ENCODE measurements at places on chromosomes 1 and 21. TPM values are rescaled to one million over a fixed set of nuclear protein-coding genes. Genes with fewer than 3 reads are reported as not detected.

DNA sequence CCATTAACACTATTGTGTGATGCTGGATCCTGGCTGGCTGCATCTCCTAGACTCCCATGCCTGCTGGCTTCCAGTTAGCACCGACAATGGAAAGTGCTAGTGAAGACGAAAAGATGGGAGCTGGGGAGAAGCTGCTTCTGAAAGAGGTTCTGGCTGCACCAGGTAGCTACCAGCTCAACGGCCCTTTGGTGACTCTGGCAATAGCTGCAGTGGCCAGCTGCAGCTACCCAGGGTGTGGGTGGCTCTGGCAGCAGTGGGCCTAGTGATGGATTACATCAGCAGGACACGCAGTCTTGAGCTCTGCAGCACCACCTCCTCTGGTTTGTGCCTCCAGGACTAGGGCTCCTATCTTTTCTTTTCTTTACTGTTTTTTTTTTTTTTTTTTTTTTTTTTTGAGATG, 662.6 kb downstream of the MATN1 start:
- no peak for DNase-seq

Gene RIPPLY3
- total RNA-seq: not detected

GRCh38 chr1:178052650-178053461, 41.0 kb upstream of the RASAL2 start:
- no peak for DNase-seq

Gene L1TD1
- total RNA-seq: 0.41 TPM

- no peak for DNase-seq
Measured at GRCh38 chr1:110341146-110341871, 2.1 kb downstream of the RBM15 start.

Gene PTCH2
- 0.82 TPM for total RNA-seq

GRCh38 chr1:174999936-175000696, at the start of gene CACYBP:
CACYBP (plus strand) TSS chr1:174999947; CDS start chr1:175000181, 234 bp downstream.
- peak; percentile 94 for DNase-seq

- peak; percentile 29 for DNase-seq
Measured at GRCh38 chr1:14826172-14826636, 227.7 kb downstream of the KAZN start.

Gene PPP2R5A
- 22.8 TPM for total RNA-seq

Gene TNFSF4
- total RNA-seq: 0.41 TPM

- DNase-seq: peak; percentile 83
Measured at GRCh38 chr1:11654137-11654938, at the start of the genes FBXO2 and FBXO44. FBXO2 (minus strand) TSS chr1:11654429; CDS start chr1:11654340, 89 bp downstream. FBXO44 (plus strand) TSS chr1:11654877; CDS start chr1:11655836, 959 bp downstream.

Gene TLR5
- total RNA-seq: 1.2 TPM

Gene ATF3
- total RNA-seq: 1.6 TPM

DNA sequence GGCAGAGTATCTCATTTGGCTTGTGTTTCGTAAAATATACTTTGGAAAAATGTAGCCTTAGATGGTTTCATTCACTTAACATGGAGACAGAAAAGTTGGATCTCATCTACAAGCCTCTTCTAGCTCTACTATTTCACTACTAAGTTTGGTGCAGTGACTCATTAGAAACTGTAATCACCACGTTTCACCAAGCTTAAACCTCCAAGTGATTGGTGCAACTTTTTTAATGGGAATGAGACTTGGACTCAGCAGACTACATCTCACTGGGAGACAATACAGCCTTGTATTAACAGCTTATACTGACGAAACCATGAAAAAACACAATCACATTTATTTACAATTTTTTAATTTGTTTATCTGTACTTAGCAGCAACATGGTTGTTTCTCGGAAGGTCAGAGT, 29.9 kb upstream of the NRIP1 start:
- no peak for DNase-seq

Gene SELL
- total RNA-seq: 0.82 TPM

Gene ELAPOR1
- 15.9 TPM for total RNA-seq

DNA sequence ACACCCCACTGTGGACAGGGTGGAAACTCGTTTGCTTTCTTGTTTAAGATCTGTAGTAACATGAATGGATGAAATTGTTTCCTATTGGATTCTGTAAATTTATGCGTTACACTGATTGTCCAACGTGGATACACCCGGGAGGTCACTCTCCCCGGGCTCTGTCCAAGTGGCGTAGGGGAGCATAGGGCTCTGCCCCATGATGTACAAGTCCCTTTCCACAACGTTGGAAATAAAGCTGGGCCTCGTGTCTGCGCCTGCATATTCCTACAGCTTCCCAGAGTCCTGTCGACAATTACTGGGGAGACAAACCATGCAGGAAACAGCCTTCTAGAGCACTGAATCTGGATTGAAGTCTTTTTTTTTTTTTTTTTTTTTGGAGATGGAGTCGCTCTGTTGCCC, 1.4 kb downstream of the RCC1 start:
- DNase-seq: no peak

Gene MAP10
- 9.8 TPM for total RNA-seq

GRCh38 chr21:45983981-45984551, 2.5 kb downstream of the COL6A1 start:
- no peak for DNase-seq

GRCh38 chr1:100736746-100737145, 17.2 kb downstream of the VCAM1 start:
- DNase-seq: no peak

DNA sequence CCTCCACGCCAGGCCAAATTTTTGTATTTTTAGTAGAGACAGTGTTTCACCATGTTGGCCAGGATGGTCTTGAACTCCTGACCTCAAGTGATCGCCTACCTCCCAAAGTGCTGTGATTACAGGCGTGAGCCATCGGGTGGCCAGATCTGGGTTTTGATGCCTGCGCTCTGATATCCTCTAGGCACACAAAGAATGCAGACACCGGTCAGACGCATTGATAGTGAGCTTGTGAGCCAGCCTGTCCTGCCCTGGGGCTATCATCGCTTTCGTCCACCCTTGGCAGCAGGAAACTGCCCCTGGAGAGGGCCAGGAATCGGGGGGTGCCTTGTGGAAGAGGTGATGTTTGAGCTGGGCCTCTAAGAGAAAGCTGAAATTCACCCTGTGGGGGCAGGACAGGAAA, 4.0 kb downstream of the FBLIM1 start:
- no peak for DNase-seq

Gene TAS1R3
- total RNA-seq: 0.41 TPM

DNA sequence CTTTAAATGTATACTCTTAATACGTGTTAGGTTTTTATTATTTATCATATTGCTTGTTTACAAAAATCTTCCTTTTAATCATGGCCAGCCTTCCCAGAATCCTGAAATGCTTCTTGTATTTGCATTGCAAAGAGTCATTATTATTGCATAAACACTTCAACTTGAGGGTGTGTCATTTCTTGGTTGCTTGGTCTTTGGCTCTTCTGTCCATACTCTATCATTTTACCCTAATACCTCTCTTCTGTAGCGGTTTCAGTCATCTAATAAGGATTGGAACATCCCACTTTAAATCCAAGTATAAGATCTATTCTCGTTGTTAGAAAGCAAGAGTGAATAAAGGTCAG, 200.6 kb upstream of the CACYBP start:
- no peak for DNase-seq

GRCh38 chr1:202807926-202808757, at the start of gene KDM5B:
KDM5B (minus strand) TSS chr1:202808421; CDS start chr1:202808305, 116 bp downstream.
- peak; percentile 80 for DNase-seq

- no peak for DNase-seq
Measured at GRCh38 chr1:45621895-45622523, 1.8 kb downstream of the CCDC17 start.

Gene EIF4G3
- total RNA-seq: 50.5 TPM

GRCh38 chr1:76264642-76265041, 190.1 kb downstream of the ST6GALNAC3 start:
- DNase-seq: no peak

- no peak for DNase-seq
Measured at GRCh38 chr1:204977318-204977717, 65.7 kb upstream of the CNTN2 start.

DNA sequence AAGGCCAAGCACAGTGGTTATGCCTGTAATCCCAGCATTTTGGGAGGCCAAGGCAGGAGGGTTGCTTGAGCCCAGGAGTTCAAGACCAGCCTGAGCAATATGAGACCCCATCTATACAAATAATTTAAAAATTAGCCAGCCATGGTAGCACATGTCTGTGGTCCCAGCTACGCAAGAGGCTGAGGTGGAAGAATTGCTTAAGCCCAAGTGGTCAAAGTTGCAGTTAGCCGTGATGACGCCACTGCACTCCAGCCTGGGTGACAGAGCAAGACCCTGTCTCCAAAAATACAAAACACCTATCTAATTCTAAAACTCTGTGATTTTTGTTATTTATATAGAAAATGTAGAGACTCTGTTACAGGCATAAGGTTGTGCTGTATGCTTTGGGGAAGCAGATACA, 44.2 kb upstream of the ZYG11A start:
- DNase-seq: no peak

Gene ERVH48-1
- total RNA-seq: not detected

- DNase-seq: no peak
Measured at GRCh38 chr1:248890549-248891498, 15.2 kb upstream of the PGBD2 start.

Gene CD52
- not detected for total RNA-seq

DNA sequence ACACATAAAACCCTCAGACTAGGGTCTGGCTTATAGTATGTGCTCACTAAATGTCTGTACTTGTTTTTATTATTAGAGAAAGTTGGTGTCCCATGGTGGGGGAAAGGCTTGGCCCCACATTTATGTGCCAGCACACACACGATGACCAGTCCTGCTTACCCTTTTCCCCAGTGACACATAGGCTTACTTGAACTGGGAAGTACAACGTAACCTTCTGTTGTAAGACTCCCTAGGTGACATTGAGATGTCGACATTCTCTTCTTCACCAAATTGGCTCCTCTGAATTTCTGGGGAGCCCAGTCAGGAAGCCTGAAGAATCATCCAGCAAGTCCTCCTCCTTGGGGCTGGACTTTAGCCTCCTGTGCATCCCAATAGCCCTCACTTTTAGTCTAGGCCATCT, 1.7 kb upstream of the MECR start:
- DNase-seq: no peak

DNA sequence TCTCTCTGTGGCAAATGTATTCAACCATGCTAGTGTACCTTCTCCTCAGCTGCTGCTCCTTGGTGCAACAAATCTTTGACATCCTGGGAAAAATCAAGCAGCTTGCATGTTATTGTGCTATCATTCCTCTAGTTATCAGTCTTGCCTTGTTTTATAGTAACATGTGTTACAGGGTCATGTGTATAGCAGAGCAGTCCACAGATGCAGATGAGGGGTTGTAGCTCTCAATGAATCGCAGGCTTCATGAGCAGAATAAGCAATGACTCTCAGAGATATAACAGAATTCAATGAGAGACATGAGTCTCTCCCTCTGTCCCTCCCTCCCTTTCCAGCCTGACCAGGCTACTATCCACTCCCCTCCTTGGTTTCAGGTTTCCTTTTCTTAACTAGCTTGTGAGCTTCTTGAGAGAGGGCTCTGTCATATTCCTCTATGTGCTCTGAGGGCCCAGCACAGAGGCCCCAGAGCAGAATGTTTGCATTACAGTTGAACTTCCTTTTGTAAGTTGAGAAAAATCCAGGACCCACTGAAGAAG, 15.1 kb upstream of the JUN start:
- DNase-seq: no peak

DNA sequence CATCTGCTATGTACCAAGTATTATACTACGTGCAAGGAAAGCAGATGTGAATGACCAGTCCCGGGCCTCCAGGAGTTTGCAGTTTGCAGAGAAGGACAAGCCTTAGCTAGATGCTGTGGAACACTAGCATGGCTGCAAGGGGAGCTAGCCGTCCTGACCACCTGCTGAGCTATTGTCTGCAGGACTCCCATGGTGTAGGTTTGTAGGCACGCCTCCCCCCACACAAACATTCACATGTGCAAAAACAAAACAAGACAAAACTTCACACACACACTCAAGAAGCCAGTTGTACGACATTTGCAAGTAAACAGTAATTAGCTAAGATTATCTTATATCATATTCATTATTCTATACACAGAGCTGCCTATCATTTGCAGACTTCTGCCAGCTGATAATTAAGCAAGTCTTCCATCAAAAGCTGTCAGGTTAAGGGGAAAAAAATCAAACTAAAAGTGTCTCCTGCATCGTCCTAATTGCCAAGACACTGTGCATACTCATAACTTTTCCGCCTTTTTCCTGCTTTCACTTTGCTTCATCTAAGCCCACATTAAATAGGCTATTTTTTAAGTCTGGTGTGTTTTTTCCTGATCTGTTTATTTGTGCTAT, 10.7 kb upstream of the HNRNPU start:
- no peak for DNase-seq

- no peak for DNase-seq
Measured at GRCh38 chr1:164473544-164473943, 85.4 kb upstream of the PBX1 start.

GRCh38 chr1:17645068-17645911, 105.8 kb downstream of the ARHGEF10L start:
- DNase-seq: no peak

DNA sequence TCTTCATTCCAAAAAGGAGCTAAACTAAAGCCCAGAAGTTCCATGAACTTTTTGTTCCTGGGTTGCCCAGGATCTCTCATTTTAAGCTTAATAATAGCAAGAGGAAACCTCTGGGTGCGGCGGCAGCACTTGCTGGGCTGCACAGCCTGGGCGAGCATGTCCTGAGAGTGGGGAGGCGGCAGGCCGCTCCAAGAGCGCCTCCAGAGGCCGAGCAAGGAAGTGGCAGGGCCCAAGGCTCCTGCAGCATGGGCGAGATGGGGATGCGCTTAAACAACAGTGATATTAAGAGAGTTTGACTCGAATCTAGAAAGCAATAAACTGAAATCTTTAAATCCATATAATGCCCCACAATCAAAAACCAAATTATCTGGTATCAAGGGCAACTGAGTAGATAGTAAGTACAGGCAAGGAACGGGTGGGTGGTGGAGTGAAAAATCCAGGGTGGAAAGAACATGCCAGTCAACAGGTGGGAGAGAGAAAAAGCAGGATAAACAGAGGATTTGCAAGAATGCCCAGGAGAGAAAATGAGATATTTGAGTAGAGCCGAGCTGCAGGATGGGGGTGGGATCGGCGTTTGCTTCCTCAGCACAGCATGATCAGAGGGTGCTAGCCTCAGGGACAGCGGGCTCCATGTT, 14.1 kb upstream of the TNR start:
- no peak for DNase-seq

GRCh38 chr21:32249511-32250280, 29.2 kb downstream of the MIS18A start:
- no peak for DNase-seq

GRCh38 chr1:22916471-22916820, 56.2 kb downstream of the LACTBL1 start:
- DNase-seq: no peak

Gene GNAT2
- total RNA-seq: not detected

DNA sequence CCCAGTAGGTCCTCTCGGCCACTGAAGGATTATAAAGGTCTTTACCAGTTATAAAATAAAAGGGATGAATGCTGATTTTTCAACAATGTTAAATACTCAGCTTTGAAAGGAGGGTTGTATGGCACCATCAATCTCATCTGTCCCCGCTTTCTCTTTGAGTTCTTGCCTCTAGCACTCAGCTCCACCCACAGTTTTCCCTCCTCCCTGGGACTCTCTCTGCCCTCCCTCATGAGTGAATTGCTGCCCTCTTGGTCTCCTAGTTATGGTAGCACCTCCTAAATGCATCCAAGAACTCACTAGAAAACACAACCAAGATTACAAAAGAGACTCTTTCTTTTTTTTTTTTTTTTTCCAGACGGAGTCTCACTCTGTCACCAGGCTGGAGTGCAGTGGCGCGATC, 91.0 kb downstream of the TEX35 start:
- no peak for DNase-seq

Data from frontal cortex (tissue), 4 donors.